ENCODE measurements at places on chromosomes 1 and 21. TPM values are rescaled to one million over a fixed set of nuclear protein-coding genes. Genes with fewer than 3 reads are reported as not detected.

DNA sequence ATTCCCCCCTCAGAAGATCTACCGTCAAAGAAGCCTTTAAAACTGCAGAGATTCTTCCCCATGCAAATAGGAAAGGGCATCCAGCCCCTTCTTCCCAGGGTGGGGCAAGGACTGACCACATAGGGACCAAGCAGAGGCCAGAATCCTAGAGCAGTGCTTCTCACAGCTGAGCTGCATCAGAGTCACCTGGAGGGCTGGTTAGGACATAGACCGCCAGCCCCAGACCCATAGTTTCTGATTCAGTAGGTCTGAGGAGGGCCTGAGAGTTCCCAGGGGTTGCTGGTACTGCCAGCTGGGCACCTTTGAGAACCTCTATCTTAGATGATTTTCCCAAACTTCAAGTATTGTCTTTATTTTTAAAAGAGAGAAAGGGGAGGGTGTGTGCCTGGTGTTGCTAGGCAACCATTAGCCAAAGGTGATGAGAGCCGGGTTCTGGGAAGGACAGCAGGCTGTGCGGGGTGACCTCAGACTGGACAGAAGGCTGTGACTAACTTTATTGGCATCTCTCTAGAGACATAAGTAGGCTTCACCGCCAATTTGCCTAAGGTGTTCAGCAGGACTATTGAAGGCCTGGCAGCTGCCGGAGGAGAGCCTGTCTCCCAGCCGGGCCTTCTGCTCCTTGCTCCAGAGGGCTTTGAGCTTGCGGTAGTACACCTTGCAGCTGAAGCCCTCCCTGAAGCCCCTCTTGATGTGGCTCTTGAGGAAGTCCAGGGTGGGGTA, 3.0 kb downstream of the SPATA46 start:
- no peak for DNase-seq

DNA sequence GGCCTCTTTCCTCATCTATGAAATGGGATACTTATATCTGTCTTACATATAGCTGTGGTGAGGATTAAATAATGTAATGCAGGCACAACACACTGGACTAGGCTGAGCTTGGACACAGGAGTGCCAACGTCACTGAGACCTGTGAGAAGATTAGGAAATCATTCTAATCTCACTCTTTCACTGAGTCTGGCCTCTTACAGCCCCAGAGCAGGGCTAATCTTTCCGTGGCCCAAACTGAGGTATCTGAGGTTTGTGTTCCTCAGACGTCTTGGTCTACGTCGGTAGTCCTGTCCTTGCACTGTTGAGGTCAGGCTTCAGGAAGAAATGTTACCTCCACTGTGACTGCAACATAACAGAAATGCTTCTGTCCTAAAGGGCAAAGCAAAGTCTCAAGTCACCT, 22.6 kb upstream of the A3GALT2 start:
- no peak for DNase-seq

The PLA2G2C gene
- not detected for total RNA-seq

The NBPF8 gene
- total RNA-seq, result 12.7 TPM

DNA sequence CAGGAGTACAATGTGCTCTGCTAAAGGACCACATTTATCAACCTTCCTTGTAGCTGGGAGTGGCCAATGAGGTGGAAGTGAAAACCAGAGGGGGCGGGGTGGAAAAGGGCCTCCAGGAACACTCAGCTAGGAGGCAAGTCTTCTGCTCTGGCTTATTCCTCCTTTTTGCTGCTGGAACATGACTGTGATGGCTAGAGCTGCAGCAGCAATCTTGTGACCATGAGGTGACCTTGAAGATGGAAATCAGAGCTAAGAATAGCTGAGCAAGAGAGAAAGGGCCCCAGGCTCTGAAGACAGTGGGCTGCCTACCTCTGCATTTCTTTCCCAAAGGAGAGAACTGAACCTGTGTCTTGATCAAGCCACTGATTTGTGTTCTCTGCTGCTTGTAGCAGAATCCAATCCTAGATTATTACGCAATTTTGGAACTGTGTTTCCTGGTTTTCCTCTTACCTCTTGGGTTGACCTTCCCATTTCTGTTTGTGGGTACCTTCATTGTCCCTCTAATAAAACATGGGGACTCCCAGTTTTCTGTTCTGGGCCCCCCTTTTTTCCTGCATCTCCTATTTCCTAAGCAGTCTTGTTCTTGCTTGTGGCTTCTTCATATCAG, 36.4 kb upstream of the WNT4 start:
- DNase-seq, result no peak

DNA sequence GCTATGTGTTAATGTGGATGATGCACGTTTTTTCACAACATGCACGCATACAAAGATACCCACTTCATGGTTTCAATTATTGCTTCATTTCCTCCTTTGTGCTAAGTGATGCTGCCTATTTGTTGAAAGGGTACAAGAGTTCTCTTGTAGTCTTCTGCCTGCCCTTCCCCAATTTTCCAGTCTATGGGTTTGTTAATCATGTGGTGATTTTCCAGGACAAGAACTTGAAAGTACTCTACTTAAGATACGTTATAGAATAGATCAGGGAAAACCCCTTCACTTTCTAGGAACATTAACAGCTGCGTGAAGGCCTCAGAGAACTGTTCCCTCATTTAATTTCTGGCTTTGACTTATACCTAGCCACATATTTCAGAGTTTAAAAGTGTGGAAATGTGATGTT, 52.1 kb upstream of the SLC44A3 start:
- no peak for DNase-seq

DNA sequence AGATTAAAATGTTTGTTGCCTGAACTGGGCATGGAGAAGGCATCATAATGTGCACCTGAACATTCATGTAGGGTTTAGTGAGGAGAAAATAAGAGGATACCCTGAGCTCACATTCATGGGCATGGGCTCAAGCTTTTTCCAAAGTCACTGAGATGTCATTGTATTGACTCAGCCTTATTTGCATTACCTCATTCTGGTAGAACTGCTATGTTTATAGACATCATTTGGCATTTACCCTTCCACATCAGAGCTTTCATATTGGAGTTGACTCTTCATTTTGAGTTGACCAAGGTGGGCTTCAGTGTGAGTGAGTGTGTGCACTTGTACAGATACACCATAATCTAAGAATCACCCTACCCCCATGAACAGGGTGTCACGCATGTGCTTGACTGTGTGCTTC, 143.2 kb downstream of the PBX1 start:
- no peak for DNase-seq

The MSTO1 gene
- 80.0 TPM for total RNA-seq

- DNase-seq, result no peak
These were observed 50.2 kb downstream of the SWT1 start for GRCh38 chr1:185207170-185207569.

DNA sequence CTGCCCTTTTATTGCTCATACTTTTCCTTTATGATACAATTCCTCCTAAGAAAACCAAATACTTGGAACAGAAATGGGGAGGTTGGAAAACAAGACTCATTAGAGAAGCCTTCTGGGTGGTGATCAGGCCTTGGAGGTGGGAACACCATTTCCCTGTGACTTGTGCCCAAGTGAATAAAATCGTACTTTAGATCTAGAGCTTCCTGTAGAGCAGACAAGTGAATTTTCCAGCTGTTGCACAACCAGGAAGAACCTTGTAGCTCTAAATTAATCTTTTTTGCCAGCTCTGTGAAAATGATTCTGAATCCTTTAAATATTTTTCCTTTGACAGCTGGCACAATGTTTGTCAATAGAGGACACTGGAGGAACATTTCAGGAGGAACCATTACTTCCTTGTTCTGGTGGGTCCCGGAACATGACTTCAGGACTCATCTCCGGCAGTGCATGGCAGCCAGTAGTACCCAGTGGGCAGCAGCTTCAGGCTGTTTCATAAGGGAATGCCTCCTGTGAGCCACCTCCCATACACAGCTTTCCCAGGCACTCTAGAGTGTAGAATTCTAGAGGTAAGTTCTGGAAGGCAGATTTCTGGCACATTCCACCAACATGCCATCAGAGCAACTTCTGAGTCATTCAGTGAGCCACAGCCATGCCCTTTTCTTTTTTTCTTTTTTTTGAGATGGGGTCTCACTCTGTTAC, 5.5 kb upstream of the SNAPIN start:
- no peak for DNase-seq

- no peak for DNase-seq
These were observed 467.3 kb downstream of the SETD4 start for GRCh38 chr21:35593000-35593502.

GRCh38 chr1:178580096-178580495, 67.2 kb downstream of the TEX35 start:
- no peak for DNase-seq

- no peak for DNase-seq
These were observed 50.2 kb upstream of the CSF3R start for GRCh38 chr1:36532810-36533401.

DNA sequence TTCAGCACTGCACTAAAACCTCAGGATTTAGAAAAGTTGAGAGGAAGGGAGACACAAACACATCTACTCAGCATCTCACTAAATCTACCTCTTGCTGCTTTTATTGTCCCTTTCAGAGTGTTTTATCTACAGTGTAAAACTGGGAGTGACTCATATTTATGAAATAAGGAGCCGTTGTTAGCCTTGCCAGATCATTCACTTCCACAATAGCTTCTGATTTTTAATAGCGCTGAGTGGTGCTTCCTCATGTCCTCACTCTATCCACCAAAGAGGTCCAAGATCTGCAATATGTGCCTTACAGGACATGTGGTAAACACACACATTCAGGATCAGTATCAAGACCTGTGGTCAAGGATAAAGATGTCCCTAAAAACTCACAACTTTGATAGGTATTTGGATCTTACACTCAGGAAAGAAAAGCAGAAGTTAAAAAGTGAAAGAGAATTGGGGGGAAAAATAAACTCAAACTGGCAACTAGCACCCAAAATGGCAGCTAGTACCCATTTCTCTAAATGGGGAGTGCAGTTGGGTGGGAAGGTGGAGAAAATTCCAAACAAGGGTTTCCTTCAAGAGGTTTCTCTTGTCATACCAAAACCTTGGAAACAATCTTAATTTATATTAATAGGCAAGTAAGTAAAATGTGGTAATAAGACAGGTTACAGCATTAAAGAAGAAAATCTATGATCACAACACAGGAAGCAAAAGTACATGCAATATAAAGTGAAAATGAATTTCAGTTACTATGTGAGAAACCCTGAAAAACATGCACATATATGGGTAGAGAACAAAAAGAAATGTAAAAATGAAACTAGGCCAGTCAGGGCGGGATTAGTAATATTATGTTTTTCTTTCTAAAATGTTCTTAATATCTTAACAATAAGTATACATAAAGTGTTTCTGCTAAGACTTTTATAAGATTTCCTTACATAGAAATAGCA, 15.9 kb downstream of the DUSP10 start:
- DNase-seq, result no peak

DNA sequence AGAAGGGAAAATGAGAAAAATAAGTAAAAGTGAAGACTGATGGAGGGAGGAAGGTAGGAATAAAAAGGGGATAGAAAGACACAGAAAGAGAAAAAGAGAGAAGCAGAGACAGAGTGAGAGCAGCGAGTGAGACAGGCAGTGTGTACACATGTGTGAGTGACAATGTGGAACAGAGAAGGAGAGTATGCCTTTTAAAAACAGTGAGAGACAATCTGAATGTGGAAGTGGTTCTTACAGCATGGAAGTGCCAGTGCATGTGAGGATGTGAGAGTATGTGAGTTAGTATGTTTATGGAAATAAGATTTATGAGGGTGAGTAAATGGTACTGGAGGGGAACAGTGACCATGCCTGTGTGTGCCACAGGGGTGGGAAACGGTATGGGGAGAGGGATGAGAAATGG, 1.2 kb downstream of the NEGR1 start:
- DNase-seq, result no peak
